ENCODE measurements at places on chromosomes 7 and 10.

- DNase-seq, result no peak
Measured at GRCh38 chr7:5441840-5442503, 18.3 kb upstream of the TNRC18 start.

- DNase-seq, result no peak
Measured at GRCh38 chr7:113705439-113705838, 213.4 kb downstream of the PPP1R3A start.

DNA sequence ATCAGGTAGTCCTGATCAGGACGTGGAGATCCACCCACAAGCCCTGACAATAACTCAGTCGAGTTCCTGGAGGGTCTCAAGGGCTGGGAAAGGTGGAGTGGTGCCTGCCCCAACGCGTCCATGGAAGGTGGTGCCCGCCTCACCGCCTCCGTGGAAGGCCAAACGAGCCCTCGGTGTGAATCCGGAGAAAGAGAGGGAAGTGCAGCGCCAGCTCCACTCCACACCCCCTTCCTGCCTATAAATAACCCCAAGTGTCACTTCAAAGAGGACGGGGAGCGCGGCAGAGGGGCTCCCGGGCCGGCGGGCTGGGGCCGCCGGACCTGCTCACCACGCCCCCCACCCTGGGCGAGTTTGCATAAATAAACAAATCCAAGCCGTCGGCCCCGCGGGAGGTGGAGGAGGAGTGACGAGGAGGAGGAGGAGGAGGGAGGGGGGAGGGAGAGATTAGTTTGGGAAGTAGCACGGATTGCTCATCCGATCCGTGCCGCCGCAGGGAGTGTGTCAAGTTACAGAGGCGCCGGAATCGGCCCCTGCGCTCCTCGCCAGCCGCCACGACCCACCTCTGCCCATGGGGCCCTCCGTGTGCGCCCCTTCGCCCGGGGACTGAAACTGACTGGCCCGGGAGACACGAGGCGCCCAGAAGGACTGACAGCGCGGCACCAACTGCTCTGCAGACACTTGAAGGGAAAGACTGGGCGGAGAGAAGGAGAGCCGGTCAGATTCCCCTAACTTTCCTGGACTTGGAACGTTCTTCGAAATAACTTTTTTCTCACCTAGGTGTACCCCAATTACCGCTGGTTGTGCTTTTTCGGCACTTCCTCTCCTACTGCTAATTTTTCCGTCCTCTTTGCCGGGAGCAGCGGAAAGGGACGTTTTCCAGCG lies at the start of gene COL13A1:
Gene COL13A1 (plus strand): TSS at position 473 of the 882 bp plus-strand sequence. CDS start 518 bp downstream, outside the sequence.
- no peak for DNase-seq

- no peak for DNase-seq
Measured at GRCh38 chr10:78066012-78066411, 32.3 kb downstream of the RPS24 start.

DNA sequence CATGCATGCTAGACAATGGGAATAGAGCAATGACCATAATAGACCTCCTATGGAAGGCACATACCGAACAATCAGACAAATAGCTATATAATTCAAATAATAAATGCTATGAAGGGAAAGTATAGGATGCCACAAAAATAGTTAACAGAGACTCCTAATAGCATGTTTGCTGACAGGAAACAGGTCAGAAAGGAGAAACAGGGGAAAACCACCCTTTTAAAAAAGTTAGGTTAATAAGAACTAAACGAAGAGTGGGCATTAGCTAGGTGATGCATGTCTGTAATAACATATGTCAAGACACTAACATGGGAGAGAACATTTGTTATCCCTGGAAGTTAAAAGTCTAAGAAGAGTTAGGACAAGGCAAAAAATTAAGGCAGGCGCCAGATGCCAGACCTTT lies 58.9 kb downstream of the ABI1 start:
- DNase-seq, result no peak

GRCh38 chr10:70993051-70993450 lies 104.7 kb upstream of the PCBD1 start:
- DNase-seq, result no peak

GRCh38 chr7:151428378-151429236 lies 11.3 kb downstream of the CRYGN start:
- DNase-seq, result no peak

DNA sequence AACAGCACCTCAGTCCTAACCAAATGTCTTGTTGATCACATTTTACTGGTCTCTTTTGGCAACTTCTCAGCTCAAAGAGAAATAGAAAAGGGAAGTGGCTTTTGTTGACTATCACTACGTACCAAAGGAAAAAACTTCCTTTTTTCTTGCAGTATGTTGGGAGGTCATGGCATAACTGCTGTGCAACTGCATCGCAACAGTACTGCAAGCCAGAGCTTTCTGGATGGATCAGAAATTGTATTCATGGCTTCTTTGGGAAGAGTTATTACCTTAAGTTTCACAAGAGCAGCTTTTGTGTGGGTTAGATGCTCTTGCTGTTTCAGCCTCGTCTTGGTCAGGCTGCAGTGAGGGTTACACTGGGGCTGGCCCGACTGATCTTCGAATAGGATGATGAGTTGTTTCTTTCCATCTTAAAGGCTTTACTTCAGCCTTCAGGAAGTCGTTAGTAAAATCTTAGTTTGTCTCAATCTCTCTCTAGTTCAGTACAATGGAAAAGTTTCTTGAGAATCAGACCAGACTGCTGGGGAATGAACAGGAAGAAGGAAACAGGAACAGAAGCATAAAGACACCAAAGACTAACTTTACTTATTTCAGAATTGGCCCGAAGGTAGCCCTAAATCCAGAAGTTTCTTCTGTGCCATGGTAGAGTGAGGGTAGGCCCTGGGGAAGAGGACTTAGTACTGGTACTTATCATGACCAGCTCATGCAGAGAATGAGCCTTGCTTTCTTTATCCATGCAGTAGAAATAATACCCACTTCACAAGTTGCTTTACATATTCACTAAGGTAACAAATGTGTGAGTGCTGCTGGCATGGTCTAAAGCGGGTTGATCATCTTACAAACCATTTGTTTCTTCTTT lies 153.6 kb downstream of the CELF2 start:
- DNase-seq, result peak; percentile 35

DNA sequence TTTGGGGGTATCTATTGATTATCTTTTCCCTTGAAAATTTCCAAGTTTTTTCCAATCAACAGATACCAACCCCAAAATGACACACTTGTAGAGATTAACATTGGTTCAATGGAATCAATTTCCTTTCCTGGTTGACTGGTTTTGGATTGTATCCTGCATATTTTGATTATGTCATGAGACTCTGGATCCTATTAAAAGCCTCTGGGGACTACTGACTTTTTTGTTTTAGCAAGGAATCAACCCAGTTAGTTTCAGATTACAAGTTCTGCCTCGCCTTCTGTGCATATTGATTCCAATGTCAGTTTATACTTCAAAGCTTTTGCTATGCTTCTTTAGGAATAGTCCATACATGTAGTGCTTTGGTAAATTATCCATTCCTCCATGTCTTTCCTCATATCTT lies 29.2 kb downstream of the COPG2 start:
- no peak for DNase-seq

- DNase-seq, result no peak
Measured at GRCh38 chr7:76091506-76091905, 43.6 kb downstream of the MDH2 start.

DNA sequence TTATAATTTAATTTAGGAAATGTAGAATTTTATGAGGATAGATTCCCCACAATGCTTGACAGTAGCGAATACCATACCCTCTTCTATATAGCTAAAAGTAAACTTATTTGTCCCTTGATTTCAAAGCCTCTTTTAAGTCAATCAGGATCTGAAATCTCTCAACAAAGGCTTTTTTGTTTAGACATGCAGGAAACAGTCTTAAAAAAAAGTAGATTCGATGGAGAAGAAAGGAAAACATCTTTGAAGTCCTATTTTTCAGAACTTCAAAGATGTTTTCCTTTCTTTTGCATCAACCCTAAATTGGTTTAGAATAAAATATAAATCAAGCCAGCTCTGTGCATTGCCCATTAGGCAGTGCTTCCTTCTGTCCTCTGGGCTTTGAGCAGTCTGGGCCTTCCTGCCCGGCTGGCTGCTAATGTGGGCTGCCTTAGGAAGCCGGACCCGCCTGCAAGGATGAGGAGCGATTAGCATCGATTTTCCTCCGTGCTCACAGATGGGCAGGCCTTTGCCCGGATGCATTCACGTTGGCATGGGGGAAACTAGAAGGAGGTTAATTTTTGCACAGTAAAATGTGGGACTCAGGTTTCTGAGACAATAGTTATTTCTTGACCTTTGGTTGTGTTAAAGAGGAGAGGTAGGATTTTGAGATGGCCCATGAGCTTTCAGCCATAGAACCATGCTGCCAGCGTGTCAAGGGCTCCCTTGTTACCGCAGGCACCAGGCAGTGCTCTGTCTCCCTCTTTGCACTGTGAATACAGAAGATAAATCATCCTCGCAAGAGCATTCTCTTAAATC lies 15.5 kb downstream of the MSRB2 start:
- DNase-seq, result no peak

- no peak for DNase-seq
Measured at GRCh38 chr7:33813331-33813730, 92.0 kb upstream of the BMPER start.

DNA sequence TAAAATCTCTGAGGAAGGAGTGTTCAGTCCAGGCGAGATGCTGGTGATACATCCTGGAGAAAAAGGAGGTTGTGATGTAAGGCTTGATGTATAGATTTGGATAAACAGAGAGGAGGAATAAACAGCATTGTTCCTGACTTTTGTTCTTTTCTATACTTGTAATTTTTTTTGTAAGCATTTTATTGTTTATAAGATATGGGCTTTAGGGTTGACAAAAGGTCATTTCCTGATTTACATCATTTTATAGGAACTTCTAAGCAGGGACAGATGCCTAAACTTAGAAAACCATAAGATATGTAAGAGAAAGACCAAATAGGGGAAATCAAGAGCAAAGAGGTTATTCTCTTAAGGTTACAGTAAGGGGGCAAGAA lies 16.7 kb upstream of the SLC26A4 start:
- DNase-seq, result no peak

Measured in activated CD4-positive, alpha-beta T cell treated with anti-CD3 and anti-CD28 coated beads for 24 hours (primary cell).